Prostate gland (tissue), 2 donors: ENCODE measurements at places on chromosomes 16 and 17. TPM values are rescaled to one million over a fixed set of nuclear protein-coding genes. Genes with fewer than 3 reads are reported as not detected.

- no peaks in the 10 kb centered on the region for H3K27me3 ChIP-seq
- H3K4me3 ChIP-seq: no peak overlapping the region
- no peak overlapping the region for H3K27ac ChIP-seq
Measured at GRCh38 chr16:81899601-81900000, 111.7 kb downstream of the SDR42E1 start.

- no peak for DNase-seq
- no peak overlapping the region for H3K27ac ChIP-seq
Measured at GRCh38 chr16:11618107-11618717, 31.5 kb upstream of the LITAF start.

DNA sequence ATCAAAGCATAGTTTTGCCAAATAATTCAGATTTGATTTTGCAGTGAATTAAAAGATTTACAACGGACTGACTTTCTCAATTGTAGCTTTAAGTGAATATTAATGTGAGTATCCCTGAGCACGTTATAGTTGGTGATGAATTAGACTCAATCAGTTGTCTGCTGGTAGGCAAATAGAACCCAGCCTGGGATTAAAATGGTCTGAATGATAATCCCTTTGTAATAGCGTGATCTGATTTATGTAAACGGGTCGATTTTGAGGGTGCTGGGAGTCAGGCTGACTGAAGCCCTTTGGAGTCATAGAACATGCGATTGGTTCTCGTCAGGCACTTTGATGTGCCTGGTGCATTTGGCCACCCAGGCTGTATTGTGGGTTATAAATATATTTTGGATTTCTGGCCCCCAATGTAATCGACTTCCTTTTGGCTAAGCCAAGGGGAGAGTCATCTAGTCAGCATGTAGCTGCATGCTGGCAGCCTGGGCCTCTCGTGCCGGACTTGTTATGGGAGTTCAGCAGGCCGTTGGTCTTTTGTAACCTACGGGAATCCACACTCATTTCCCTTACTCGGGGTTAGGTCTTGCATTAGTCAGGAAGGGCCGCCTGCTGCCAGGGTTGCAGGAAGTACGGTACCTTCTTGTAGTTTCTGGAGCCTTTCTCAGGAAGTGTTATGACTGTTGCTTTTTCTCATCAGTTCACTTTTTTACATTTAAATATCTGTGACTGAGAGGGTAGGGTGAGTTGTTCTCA is 5.4 kb downstream of the PGS1 start:
- peaks cover 20% of the 10 kb centered on the region for H3K4me1 ChIP-seq
- DNase-seq: peak; percentile 80
- no peak overlapping the region for H3K4me3 ChIP-seq

ZNF319 gene
- 12.9 TPM for total RNA-seq

DNA sequence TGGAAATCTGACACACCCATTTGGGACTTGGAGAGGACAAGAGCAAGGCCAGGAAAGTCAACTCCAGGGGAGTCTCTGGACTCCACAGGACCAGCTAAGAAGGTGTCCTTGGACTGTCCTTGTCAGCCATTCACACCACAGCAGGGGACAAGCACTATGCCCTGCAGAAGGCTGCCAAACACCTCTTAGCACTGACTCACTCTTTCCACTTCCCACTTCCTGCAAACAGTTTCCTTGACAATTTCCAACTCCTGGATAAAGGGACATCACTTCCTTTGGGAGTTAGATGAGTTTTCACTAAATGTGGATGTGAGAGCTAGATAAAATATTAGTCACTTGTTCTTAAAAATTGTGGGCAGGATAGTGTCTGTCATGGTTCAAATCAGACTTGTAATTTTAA is 37.8 kb upstream of the BCAR1 start:
- H3K4me3 ChIP-seq: no peak overlapping the region
- no peak for DNase-seq
- H3K4me1 ChIP-seq: no peaks in the 10 kb centered on the region
- H3K36me3 ChIP-seq: no peaks in the 10 kb centered on the region

DNA sequence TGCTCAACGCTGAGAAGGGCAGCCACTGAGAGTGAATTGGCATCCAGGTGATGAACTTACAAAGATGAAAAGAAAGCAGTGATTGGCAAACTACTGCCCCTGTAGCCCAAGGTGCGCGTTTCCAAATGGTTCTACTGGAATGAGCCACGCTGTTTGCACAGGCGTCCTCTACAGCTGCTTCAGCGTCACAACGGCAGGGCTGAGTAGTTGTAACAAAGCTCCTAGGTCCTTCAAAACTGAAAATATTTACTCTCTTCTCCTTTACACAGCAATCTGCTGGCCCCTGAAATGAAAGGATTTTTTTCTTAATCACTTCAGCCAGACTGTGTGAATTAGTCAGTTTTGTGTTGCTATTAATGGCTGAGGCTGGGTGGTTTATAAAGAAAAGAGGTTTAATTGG is 107.2 kb upstream of the FOXF1 start:
- no peak overlapping the region for H3K27ac ChIP-seq
- no peak overlapping the region for H3K4me3 ChIP-seq
- H3K27me3 ChIP-seq: no peaks in the 10 kb centered on the region
- no peak for DNase-seq
- no peaks in the 10 kb centered on the region for H3K36me3 ChIP-seq

TEKT1 gene
- total RNA-seq: 1.4 TPM

DNA sequence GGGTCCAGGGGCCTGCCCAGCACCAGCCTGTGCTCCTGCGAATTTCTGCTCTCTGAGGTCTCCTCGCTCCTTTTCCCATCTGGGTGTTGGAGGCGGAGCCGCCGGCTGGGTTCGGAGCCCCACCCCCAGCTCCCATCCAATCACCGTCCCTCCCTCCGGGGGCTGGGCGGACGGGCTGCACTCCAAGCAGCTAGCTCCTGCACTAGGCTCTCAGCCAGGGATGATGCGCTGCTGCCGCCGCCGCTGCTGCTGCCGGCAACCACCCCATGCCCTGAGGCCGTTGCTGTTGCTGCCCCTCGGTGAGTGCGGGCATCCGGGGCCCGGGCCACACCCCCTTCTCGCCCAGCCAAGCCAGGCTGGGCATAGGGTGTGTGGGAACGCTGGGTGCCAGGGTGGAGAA is at the start of gene NRN1L:
Gene NRN1L, plus strand, starts transcription at position 202 of the 400 bp plus-strand sequence. Its CDS starts 19 bp downstream, at position 221.
- DNase-seq: peak; percentile 93
- H3K36me3 ChIP-seq: peaks cover 43% of the 10 kb centered on the region
- peaks cover 7% of the 10 kb centered on the region for H3K4me1 ChIP-seq
- no peak within 1 kb of the TSS for H3K4me3 ChIP-seq
- no peaks in the 10 kb centered on the region for H3K27me3 ChIP-seq
- peak within 1 kb of the TSS; percentile 59 for H3K27ac ChIP-seq

TSPOAP1 gene
- total RNA-seq: 26.5 TPM

- DNase-seq: no peak
- H3K27me3 ChIP-seq: no peaks in the 10 kb centered on the region
- no peak overlapping the region for H3K4me3 ChIP-seq
- H3K36me3 ChIP-seq: no peaks in the 10 kb centered on the region
- no peak overlapping the region for H3K27ac ChIP-seq
Measured at GRCh38 chr17:58314706-58315015, 13.9 kb downstream of the TSPOAP1 start.

DNA sequence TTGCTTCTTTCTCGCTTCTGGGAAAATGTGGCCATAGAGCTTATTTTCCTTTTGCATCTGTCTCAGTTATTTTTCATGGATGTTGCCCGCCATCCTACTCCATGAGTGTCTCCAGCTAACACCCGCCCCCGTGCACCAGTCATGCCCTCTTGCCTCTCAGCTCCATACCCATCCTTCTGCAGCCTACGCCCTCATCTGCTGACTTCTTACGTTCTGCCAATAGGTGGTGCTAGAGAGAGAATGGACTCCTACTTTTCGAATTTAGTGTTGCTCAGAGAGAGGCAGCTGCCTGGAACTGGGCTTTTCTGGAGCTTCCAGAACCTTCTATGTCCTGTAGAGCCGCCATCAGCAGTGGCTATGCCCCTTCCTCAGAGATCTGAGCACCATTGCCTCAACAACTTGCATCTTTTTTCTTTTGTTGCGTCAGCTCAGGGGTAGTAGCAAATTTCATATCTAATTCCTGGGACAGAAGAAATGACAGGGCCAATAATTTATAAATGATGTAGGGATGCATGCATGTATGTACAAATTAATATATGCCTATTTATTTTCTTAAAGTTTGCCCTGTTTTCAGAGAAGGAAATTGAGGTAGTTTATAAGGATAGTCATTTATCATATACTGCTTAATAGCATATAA is 119.7 kb upstream of the MYOCD start:
- H3K4me1 ChIP-seq: no peaks in the 10 kb centered on the region
- no peak for DNase-seq
- no peak overlapping the region for H3K27ac ChIP-seq
- H3K36me3 ChIP-seq: no peaks in the 10 kb centered on the region
- no peaks in the 10 kb centered on the region for H3K27me3 ChIP-seq
- H3K4me3 ChIP-seq: no peak overlapping the region
